Fibroblast of skin of left biceps (primary cell): ENCODE measurements at places on chromosomes 5 and 9.

GRCh38 chr9:131318231-131319085, 28.9 kb downstream of the PLPP7 start:
- no peak for DNase-seq

DNA sequence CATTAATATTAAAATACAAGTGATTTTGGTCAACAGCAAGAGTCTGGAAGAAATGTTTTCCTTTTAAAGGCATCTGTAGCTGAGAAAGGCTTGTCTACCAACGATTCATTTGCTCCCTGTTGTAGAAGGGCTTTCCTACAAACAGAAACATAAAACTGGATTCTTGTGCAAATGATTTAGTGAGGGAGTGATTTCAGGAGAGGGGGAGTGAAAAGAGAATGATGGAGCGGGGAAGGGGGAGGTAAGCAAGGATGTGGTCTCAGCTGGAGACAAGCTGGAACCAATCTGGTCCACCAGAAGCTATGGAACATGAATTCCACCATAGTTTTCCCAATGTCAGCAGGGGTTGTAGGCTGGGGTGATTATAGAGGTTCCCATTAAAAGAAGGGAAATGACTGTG, 196.3 kb downstream of the FBXO4 start:
- DNase-seq: no peak

DNA sequence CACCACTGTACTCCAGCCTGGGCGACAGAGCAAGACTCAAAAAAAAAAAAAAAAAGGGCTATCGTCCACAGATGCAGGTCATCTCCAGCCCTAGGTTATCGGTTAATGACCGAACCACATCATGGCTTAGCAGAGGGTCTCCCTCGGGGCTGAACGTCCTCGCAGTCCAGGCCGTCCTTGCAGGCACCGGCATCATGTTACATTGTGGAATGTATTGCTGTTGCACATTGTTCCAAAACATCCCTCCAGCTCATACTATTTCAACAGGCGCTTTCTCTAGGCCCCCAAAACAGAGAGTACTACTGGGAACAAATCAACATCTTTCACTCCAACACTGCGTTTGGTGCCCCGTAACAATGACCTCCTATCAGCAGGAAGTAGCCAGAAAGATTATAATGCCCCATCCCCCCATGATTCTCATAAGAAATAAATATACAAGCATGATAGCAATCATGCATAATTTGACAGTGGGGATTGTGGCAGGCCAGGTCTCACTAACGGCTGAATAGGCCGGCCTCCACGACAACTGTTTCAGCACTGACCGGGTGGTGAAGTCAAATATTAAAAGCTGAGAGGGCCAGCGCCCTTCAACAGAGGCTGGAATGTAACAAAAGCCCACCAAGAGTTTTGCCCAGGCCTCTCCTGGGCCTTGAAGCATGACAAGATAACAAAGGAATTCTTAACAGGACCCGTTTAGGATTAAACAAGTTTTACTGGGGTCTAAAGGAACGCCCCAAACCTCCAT, 1.1 kb upstream of the LCN9 start:
- DNase-seq: no peak

DNA sequence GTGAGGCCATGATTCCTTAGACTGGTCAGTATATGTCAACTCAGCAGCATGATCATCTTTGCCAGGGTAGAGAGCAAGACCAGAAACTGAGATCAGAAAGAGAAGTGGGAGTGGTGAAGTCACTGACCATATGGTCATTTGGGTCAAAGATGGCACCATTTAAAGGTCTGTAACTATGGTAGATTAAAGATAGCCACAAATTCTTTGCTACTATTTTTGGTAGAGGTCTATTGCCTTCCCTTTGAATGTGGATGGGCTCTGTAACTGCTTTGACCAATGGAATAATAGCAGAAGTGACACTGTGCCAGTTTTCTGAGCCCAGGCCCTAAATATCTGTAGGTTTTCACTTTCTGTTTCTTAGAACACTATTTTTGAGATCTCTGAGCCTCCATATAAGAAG, 117.6 kb downstream of the PCSK1 start:
- DNase-seq: no peak

DNA sequence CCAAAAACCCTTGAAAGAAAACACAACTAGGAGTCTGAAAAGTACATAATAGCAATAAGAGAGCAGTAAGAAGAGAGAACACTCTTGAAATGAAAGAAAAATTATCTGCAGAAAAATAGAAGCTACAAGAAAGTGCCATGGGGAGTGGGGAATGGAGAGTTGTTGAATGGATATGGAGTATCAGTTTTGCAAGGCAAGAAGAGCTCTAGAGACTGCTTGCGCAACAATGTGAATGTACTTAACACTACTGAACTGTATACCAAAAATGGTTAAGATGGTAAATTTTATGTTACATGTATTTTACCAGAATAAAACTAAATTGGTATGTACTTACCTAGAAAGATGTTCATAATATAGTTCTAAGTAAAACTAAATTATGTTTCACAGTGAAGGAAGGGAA, 54.8 kb upstream of the RASGRF2 start:
- DNase-seq: no peak

DNA sequence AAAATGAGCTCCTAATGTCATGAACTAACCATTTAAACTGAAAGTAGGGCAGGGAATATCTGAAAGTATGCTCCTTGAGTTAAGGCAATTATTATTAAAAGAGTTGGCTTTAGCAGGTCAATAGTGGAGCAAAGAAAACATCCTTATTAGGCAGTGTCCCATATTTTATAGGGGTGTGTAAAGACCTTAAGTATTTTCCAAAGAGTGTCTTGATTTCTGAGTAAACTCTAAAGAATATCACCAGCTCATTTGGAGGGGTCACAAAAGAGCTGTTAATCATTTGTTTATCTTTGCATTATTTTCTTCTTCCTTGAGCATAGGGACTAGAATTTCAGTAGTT, 109.3 kb downstream of the MUSK start:
- no peak for DNase-seq

DNA sequence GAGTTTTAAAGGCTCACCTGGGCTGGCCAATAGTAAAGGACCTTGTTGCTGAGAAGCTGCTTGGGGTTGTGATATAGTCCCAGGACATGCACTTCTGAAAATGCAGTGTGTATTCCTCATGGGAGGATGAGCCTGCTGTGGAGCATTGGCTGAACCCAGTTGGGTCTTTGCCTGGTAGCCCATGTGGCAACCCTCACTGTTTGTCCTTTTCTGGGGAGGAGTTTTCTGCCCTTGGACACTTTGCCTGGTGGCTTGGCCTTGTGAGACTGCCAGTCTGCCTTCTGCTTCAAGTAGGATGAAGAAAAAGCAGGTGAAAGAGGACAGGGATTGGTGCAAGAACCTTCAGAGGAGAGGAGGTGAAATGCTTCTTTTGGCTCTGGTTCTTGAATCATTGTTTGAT, 4.0 kb downstream of the TENT4A start:
- DNase-seq: no peak

- no peak for DNase-seq
These were observed 1.6 kb upstream of the DOK3 start for GRCh38 chr5:177511181-177511580.

- DNase-seq: no peak
These were observed 42.2 kb downstream of the ANKH start for GRCh38 chr5:14829396-14829795.

GRCh38 chr5:88666761-88667495, 216.1 kb downstream of the MEF2C start:
- no peak for DNase-seq

GRCh38 chr9:108708448-108708847, 147.3 kb downstream of the ACTL7B start:
- no peak for DNase-seq

GRCh38 chr9:111187376-111187775, 142.6 kb downstream of the OR2K2 start:
- DNase-seq: no peak

- no peak for DNase-seq
These were observed 59.6 kb upstream of the IL17B start for GRCh38 chr5:149438711-149439132.

DNA sequence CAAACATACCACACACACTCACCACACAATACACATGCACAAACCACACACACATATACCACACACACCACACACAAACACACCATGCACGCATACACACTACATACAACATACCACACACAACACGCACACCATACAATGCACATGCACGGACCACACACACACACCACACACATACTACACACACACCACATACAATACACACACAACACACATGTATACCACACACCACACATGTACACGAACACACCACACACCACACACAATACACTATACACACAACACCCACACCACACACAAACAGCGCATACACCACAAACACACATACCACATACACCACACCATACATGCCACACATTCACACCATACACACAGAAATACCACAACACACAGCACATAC, 480.3 kb downstream of the DIRAS2 start:
- DNase-seq: no peak

GRCh38 chr5:73727470-73727869, 101.5 kb downstream of the ARHGEF28 start:
- DNase-seq: no peak

GRCh38 chr9:120741191-120741590, 26.9 kb upstream of the MEGF9 start:
- no peak for DNase-seq

GRCh38 chr5:28580616-28581015, 1542.2 kb upstream of the CDH9 start:
- peak; percentile 70 for DNase-seq

- DNase-seq: peak; percentile 83
These were observed 59.2 kb upstream of the CLINT1 start for GRCh38 chr5:157917899-157918809.

DNA sequence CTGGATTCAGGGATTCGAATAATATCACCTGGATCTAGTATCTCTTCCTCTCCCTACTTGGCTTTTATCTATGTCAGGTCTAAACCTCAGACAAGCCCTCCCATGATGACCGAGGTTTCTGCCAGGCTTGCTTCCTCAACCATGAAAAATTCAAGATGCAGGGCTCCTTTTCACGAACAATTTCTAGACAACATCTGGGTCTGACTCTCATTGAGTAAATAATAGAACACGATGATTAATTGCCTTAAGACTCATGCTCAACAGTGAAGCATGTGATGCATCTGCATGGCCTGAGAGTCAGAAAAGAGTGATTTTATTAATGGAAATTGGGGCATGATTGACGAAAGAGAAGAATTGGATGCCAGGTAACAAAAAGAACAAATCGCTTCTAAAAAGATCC, 277.2 kb upstream of the ZNF608 start:
- no peak for DNase-seq

- no peak for DNase-seq
These were observed 586 bp downstream of the HMGXB3 start for GRCh38 chr5:150000990-150001659.

DNA sequence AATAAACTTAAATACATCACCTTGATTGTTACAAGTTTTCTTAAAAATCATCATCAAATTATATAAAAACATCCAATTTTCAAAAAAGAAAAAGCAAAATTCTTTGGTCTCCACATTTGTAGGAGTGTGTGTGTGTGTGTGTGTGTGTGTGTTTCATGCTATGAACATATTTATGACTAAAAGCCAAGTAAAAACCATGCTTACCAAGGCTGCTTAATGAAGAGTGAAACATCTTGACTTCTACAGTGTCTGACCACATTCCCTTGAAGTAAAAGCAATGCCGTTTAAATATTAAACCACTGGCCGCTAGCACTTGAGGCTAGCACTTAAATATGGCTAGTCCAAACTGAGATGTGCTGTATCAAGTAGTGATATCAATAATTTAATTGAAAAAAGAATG, 549.1 kb upstream of the CCNG1 start:
- no peak for DNase-seq

DNA sequence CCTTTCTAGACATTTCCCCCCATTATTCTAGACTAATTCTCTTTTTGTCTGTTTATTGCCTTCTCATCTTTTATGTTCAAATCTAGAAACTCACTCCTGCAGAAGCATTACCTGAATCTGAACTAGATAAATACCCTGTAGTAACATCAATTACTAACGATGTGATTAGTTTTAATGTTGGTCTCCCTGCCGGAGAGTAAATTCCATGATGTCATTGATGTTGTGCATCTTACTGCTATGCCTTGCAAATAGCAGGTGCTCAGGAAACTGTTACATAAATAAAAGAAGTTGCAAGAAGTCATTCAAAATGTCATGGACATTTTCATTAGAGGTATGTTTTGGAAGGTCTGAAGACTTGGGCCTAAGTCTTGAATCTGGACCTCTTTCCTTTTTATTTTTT, 23.0 kb upstream of the C9 start:
- no peak for DNase-seq

- DNase-seq: no peak
These were observed 162.0 kb downstream of the C9orf50 start for GRCh38 chr9:129458663-129459546.

- no peak for DNase-seq
These were observed 8.5 kb downstream of the TNC start for GRCh38 chr9:115109486-115109885.

GRCh38 chr9:107214915-107215314, 68.2 kb upstream of the RAD23B start:
- DNase-seq: no peak

DNA sequence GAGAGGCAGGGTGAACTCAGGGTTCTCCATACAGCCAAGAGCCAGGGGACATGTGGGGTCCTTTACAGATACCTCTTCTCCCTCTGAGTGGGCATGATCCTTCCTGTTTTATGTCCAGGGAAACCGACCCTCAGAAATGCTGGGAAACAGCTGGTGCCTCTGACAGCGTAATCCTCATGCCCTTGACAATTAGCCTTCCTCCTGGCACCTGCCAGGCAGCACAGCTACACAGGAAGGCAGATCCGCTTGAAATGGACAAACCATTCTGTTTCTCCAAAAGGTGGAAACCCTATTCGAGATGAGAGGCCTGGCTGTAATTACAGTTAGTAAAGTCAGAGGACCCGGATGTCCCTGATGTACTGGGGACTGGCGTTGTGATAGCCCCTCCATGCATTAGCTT, 7.2 kb downstream of the ERGIC1 start:
- no peak for DNase-seq

GRCh38 chr5:54476682-54477081, 21.2 kb downstream of the HSPB3 start:
- no peak for DNase-seq

DNA sequence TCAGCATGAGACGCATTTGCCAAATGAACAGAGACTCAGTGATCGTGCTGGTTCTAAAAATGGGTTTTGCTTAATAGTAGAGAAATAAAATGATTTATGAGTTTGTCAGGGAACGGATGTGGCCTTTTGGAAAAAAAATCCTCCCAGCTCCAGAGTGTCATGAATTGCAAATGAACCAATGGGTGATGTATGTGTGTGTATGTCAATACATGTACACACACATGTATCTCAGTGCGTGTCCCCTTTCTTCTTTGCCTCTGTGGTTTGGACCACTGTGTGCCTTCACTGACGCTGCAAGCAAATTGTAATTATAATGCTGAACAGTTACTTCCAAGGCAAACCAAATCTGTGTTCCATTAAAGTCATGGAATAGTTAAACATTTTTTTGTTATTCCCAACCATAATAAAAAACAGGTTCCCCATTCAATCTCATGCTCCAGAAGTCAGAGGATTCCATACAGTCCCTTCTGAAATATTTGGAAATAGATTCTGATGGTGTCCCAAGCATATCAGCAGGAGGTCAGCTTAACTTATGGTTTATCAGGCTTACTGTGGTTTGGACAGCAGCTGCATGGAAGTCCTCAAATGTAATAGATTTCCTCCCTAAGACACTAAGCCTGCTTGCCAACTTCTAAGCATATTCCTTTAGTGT, 630.5 kb downstream of the ACTL7B start:
- DNase-seq: peak; percentile 47

GRCh38 chr9:126880947-126881332, 20.5 kb downstream of the ZBTB34 start:
- DNase-seq: no peak

GRCh38 chr9:138083873-138084272, 206.3 kb downstream of the CACNA1B start:
- DNase-seq: no peak

- DNase-seq: no peak
These were observed 66.3 kb downstream of the ANKRD33B start for GRCh38 chr5:10630126-10630525.
